NCI-H1694 (cell line): ENCODE measurements at places on chromosomes 4 and X.

- DNase-seq, result no peak
These were observed 277.2 kb downstream of the EPHA5 start for GRCh38 chr4:65393078-65393477.

GRCh38 chr4:90025248-90025647 is 101.9 kb upstream of the CCSER1 start:
- peak; percentile 26 for DNase-seq

- no peak for DNase-seq
These were observed 43.2 kb upstream of the RBM47 start for GRCh38 chr4:40672528-40673522.

DNA sequence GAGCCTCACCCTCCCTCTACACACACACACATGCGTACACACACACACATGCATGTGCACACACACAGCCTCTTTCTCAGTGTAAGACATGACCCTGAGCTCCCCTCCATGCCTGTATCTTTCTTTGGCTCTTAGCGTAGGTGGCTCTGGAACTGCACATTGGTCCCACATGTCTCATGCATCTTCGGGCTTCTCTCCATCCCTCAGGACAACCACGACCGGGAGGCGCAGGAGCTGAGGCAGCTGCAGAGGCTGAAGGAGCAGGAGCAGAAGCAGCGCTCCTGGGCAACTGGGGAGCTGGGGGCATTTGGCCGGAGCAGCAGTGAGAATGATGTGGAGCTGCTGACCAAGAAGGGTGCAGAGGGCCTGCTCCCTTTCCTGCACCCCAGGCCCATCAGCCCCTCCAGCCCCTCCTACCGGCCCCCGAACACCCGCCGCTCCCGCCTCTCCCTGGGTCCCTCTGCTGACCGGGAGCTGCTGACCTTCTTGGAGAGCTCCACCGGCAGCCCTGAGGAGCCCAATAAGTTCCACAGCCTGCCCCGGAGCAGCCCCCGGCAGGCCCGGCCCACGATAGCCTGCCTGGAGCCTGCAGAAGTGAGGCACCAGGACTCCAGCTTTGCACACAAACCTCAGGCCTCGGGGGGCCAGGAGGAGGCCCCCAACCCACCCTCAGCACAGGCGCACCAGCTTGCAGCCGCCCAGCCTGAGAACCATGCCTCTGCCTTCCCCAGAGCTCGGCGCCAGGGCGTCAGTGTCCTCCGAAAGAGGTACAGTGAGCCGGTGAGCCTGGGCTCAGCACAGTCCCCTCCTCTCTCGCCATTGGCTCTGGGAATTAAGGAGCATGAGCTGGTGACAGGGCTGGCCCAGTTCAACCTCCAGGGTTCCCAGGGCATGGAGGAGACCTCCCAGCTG is 38.6 kb downstream of the FHDC1 start:
- no peak for DNase-seq

DNA sequence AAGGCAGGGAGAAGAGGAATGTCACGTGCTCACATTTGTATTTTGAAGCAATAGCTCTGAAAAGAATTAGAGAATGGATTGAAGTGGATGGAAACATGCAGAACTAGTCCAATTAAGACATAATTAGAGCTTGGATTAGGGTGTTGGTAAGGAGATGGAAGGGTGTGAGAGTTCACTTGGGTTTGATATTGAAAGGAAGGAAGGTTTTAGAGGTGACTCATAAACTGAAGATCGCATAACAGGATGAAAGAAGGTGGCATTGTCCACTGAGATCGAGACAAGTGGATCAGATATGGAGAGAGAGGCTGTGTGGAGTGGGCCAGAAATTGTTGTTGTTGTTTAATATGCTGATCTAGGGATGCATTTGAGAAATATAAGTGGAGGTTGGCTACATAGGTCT is 244.0 kb upstream of the SMIM31 start:
- no peak for DNase-seq

DNA sequence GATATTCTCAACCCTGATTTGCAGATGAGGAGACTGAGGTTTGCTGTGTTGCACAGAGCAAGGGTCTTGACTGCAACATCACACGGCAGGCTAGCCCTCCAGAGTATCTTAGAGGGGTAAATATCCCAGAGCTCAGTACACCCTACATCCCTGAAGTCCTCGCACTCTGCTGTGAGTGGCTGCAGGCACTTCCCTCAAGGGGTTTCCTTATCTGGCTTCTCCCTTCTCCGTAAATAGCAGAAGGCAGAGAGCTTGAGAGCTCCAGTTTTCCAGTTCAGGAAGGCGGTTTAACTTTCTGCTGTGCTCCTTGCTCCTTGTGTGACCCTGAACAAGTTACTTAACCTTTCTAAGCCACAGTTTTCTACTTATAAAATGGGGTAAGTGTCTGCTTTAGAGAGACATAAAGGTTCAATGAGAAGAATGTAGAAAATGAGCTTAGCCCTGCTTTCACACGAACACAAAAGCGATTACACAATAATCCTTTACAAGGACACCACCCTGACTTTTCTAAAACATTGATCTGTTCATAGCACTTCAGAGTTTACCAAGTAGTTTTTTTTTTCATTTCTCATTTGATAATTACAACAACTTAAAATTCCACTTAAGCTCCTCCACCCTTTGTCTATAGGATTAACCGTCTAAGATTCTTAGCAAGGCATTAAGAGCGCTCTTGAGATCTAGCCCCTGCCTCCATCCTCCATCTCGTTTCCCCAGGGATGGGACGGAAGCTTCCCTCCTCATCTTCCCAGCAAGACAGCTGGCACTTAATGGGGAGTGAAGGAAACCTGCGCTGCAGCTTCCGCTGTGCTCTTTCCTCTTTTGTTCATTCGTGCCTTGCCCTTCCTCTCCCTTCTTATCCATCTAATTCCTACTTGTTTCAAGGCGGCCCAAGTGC is 68.4 kb downstream of the TAPT1 start:
- no peak for DNase-seq

DNA sequence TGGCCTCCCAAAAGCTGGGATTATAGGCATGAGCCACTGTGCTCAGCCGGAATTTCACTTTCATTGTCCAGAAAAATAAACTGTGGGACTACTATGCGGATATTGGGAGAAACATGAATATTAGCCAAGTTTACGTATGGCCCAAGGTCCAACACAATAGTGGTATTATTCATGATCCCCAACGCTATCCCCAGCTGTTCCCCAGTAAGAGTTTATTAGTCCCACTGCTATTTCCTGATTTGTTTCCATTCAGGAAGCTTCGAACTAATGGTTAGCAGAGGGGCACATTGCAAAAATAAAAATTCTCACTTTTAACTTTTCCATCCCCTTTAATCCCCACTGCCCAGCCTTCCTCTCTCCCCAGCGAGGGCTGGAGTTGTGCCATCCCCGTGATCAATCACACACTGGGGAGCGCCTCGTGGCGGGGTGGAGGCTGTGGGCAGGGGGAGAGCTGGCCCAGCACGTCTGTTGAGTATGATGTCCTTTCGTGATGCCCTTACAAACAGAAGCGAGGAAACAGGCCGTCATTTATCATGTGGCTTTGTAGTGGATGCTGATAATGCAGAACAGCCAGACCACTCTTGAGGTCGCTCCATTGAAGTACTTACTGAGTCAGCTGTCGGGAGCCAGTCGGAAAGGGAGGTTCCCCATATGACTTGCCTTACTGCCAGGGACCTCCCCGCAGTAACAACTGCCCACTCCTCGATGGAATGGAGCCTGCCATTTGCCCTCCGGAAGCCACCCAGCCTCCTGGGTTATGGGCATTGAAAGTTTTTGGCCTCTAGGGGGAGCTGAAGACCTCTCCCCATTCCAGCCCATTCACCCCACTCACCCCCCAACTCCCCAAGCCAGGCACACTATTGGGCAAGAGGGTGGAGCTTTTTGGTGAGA is 117.0 kb downstream of the KDR start:
- DNase-seq, result no peak

GRCh38 chr4:155742310-155743015 is 16.4 kb upstream of the GUCY1B1 start:
- DNase-seq, result no peak

DNA sequence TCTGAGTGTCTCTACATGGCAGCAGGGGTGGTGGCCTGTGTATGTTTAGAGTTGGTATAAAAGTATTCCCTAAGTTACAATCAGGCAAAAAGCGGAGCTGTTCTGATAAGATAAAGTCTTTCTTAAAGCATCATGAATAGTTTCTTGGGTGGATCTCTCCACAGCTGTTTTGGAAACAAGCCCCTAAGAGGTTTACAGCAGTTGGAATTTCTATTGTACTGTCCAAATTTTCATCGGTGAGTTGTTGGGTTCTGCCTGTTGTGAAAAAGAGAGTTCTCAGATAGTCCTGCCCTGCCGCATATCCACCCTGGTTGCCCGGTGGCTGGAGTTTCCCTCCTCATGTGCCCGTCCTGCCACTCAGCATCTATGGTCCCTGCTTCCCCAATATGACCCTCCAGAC is 50.1 kb downstream of the C4orf51 start:
- DNase-seq, result no peak

DNA sequence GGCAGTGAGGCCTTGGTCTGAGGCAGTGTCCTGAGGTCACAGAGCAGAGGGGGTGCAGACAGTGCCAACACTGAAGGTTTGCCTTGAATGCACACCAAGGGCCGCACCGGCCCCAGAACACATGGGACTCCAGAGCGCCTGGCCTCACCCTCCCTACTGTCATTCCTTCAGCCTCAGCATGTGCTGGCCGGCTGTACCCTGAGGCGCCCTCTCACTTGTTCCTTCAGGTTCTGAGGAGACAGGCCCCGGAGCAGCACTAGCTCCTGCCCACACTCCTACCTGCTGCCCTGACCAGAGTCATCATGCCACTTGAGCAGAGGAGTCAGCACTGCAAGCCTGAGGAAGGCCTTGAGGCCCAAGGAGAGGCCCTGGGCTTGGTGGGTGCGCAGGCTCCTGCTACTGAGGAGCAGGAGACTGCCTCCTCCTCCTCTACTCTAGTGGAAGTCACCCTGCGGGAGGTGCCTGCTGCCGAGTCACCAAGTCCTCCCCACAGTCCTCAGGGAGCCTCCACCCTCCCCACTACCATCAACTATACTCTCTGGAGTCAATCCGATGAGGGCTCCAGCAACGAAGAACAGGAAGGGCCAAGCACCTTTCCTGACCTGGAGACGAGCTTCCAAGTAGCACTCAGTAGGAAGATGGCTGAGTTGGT is 2.4 kb downstream of the MAGEA12 start:
- no peak for DNase-seq

GRCh38 chr4:172997856-172998255 is 170.8 kb upstream of the GALNT7 start:
- DNase-seq, result no peak

- DNase-seq, result no peak
These were observed 38.3 kb downstream of the SEC24D start for GRCh38 chr4:118797558-118798142.
